Activated naive CD4-positive, alpha-beta T cell (primary cell): ENCODE measurements at places on chromosomes 1 and 21.
A peak's percentile ranks its signal among the peaks of the same experiment; 100 is the strongest.

GRCh38 chr1:220843481-220844011 lies 35.7 kb upstream of the HLX start:
- DNase-seq = no peak

- DNase-seq = no peak
Measured at GRCh38 chr1:25253911-25254310, 6.7 kb upstream of the RSRP1 start.

GRCh38 chr21:14241297-14241696 lies 25.3 kb downstream of the RBM11 start:
- DNase-seq = no peak

GRCh38 chr1:167431909-167432650 lies 86.2 kb downstream of the CD247 start:
- DNase-seq = no peak

DNA sequence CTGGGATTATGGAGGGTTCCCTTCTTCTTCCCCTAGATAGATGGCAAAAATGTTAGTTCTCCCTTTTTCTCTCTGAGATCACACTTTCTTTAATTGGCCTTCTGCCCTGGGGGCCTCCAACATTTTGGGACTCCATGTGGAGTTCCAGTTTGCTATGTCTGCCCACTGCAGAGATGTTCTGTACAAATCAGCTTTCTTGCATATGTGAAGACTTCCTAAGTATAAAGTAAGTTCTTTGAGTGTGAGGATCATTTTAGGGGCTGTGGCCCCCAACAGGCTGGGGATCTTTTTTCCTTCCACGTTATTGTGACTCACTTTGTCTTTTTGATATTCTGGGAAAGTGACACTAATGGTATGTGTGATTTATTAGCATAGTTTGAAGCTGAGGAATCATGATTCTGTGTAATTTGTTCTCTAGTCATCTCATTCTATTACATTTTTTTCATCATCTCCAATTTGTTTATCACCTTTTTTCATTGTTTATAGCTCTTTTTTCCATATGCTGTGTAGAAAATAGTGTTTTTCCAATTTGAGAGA lies 48.2 kb downstream of the HHAT start:
- no peak for DNase-seq

- no peak for DNase-seq
Measured at GRCh38 chr1:34265396-34265795, 88.7 kb downstream of the C1orf94 start.

DNA sequence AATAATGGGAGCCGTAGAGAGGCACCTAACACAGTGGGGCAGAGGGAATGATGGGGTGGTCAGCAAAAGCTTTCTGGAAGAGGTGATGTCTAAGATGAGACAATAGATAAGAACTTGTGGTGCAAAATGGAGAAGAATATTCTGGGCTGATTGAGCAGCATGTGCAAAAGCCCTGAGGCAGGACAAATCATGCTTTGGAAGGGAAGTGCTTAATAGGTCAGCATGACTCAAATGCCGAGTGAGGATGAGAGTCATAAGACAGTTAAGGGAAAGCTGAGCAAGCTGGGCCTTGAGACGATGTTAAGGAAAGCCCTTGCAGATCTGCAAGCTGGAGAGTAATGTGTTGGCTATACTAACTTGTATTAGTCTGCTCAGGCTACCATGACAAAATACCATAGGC lies 37.3 kb upstream of the ASB17 start:
- no peak for DNase-seq

DNA sequence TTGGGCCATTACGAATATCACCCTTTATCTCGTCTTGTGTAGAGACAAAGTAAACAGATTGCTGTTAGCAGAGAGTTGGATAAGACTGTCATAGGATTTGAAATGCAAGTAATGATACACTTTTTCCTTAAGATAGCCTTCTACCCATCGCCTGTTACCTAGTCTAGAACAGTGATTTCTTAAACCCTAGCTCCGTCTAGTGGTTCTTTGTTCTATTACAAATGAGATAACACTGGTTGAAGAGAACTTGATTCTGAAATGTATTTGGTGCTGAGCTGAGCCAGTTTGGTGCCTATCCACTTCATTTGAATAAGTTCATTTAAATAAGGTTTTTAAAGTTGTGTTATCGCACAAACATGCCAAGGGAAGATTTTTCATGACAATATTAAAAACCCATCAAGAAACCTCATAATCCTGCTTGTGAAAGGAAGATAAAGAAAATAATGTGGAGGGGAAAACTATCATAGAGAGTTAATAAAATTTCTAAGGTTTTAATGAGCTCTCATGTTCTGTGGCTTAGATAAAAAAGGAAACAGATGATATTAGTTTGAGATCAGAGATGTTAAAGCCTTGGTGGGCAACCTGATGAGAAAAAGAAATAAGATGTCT lies 1.5 kb upstream of the KCNH1 start:
- DNase-seq = no peak

GRCh38 chr1:201732351-201732750 lies 96.6 kb upstream of the IPO9 start:
- no peak for DNase-seq

DNA sequence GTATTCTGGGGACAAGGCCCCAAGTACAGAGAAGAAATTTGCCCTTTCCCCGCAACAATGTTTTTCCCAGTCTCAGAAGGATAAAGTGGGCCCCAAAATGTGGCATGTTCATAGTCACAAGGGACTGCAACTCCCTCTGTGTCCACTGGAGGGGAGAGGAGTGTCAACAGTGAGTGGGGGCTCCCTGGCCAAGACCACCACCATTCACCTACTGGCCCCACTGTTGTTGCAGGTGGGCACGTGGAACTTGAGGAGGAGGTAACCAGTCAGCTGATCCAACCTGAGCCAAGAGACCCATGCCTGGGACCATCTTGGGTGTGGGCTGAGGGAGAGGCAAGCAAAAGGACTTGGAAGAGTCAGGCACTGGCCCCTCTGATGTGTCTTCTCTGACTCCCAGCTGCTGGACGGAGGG lies 777 bp downstream of the NUDT17 start:
- no peak for DNase-seq

GRCh38 chr21:33301632-33302002 lies 23.2 kb upstream of the IFNAR1 start:
- DNase-seq = no peak

DNA sequence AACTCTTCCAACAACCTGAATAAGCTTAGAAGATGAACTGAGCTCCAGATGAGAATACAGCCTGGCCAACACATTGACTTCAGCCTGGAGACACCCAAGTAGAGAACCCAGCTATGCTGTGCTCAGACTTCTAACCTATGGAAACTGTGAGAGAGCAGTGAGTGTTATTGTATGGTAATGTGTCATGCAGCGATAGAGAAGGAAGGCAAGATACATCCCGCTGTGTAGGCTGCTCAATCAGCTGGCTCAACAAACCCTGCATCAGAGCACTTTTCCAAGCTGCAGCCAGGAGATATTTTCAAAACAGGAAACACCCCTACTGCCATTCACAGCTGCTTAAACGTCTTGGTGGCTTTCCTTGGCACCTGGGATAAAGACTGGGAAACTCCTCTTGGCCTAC lies 321.3 kb downstream of the SIPA1L2 start:
- no peak for DNase-seq

DNA sequence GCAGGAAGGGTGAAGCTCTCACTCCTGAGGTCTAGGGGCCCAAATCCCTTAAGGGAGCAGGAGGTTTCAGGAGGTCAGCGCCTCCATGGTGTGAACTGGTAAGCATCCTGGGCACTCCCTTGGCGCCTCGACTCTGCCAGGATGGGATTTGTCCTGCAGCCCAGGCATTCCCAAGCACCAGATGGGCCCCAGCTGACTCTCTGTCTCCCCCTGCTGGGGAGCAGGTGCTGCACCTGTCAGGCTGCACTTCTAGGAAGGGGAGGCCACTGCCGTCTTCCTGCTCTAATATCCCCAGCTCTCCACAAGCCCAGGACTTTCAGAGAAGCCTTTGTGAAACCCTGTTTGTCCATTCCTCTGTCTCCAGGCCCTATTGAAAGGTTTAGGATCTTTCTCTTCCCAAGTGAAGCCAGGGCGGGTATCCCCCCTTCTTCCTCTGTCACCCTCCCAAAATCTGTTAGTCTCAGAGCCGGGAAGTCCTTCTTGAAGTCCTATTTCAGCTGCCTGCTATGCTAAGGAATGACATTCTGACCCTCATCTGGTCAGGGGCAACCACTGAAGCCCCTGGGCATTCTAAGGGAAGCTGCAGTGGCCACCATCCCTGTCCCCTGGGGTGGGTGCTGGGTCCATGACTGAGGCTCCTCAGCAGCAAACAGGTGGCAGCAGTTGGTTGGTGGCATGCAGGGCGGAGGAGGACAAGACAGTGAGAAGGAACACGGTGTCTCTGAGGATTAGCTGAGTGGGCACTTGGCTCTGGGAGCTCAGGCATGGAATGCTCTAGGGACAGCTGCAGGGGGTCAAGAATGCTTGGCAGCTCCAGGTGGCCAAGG lies 3.2 kb downstream of the MYBPH start:
- DNase-seq = peak; percentile 19

- no peak for DNase-seq
Measured at GRCh38 chr1:214967865-214968575, 114.5 kb upstream of the KCNK2 start.

DNA sequence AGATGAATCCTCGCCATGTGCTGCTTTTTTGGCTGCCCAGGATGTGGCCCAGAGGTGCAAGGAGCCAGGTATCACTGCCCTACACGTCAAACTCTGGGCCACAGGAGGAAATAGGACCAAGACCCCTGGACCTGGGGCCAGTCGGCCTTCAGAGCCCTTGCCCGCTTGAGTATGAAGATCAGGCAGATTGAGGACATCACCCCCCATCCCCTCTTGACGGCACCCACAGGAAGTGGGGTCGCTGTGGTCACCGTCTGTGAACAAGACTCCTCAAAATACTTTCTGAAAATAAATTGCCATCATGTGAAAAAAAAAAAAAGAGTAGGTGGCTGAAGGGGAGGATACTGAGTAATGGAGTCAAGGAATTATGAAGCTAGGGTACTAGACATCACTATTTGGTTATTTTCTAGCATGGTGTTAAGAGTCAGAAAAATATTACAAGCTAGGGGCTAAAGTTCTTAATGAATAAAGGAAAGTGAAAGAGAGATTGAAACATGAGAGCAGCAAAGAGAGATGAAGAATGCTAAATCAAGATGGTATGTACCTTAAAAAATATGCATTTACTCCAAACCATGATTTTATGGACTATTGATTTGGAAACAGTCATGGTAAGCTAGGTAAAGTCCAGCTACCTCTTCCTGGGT lies 84.9 kb downstream of the CLEC20A start:
- no peak for DNase-seq

GRCh38 chr1:226584164-226584563 lies 35.6 kb downstream of the STUM start:
- DNase-seq = no peak

GRCh38 chr1:87155648-87156047 lies 173.0 kb upstream of the LMO4 start:
- no peak for DNase-seq

DNA sequence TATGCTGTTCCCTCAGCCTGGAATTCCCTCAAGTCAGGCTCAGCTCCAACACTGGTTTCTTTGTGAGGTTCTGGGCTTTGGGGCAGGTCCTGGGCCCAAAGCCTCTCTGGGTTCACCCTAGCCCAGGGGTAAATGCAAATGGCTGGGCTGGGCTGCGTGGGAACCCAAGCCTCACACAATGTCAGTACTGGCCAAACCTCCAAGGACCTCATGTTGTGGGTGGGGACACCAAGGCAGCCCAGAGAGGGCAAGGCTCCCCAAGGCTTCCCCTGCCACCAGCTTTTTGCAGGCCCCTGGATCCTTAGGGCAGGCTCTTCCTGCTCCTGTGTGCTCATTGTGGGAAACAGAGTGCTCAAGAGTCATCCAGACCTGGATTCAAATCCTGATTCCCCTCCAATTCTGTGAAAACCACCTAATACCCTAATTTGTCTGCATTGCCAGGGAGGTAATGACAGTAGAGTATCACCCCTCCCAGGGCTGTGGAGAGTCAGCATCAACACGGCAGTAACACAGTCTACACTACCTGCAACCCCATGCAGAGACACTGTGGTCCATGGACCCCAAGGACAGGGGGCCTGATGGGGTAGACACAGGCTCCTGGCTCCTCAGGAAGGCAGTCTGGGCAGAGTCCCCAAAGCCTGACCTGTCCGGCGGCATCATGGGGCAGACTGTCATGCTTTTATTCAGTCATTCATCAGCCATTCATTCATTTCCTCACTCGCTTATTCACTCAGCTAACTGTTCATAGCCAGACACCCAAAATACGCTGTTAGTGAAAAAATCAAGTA lies 85.7 kb downstream of the DMRTB1 start:
- DNase-seq = no peak

- no peak for DNase-seq
Measured at GRCh38 chr1:64857347-64857746, 109.0 kb downstream of the JAK1 start.

DNA sequence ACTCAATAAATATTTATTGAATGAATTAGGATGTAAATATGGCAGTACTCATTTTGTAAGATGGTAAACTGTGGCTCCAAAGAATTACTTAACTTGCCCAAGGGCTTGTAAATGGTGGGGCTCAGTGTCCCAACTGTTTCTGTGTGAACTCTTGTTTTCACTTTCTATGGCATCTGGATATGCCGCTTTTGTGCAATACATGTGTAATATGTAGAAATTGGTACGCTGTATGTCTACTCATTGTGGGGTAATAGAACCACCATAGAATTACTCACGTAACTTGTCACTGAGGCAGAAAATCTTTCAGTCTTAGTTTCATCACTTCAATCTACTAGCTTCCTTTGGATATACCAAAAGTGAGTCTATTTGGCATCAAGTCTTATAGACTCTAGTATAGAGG lies 977 bp downstream of the PRPF3 start:
- no peak for DNase-seq

DNA sequence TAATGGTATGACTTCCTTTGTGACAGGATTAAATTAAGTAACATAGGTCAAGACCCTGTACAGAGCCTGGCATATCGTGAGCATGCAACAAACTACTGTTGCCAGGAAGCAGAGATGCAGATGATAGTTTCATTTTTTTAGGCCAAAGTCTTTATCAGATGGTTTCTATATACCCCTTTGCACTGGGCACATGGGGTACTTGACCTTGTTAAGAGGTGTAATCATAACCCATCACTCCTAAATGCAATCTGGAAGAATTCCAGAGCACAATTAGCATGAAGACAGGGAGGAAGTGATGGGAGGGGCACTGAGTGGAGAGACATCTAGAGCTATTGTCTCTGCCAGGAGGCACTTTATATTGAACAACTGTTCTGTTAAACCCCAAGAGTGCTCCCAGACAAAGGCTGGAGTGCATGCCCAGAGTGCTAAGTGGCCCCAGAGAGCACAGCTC lies 22.1 kb downstream of the ZBTB17 start:
- DNase-seq = no peak
